Thymus (tissue), 14 donors: ENCODE measurements at places on chromosomes 4 and X.

DNA sequence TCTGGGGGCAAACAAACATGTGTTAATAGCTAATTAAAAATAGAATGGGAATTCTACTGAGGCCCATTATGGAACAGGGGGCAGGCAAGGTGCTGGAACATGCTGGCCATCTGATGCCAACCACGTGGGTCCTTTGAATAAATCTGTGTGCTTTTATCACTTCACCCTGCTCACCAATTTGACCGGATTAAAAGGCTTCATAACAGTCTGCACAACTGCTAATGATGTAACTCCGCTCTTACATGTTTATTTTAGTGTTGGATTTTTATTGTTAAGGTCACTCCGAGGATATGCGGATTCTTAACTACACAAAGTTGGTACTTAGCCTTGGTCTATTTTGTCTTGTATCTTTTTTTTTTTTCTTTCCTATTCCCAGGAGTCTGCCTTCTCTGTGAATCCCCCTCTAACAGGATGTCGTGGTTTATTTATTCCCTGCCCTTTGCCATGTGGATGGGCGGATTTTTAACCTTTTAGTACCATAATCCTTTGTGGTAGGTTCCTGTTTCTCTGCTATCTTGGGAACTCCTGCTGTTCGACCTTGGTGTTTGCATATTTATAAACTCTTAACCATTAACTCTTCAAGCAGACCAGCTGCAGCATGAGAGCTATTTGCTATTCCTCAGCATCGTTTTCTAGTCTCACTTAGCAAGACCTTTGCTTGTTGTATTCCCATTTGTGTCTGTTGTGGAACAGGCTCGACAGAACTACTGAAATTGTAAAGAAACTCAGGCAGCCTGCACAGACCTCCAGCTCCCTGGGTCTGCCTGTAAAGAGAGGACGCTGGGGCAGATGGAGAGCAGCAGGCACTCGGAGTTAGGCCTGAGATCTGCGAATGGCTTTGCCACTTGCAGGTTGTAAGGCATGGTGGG lies 38.0 kb downstream of the TRIM2 start:
- DNase-seq, result no peak

GRCh38 chr4:141132709-141133145 lies 542 bp downstream of the RNF150 start:
- peak; percentile 9 for DNase-seq

GRCh38 chr4:167623241-167623572 lies 388.9 kb upstream of the SPOCK3 start:
- no peak for DNase-seq

- DNase-seq, result no peak
These were observed 68.7 kb upstream of the ENPP6 start for GRCh38 chr4:184286358-184286757.

DNA sequence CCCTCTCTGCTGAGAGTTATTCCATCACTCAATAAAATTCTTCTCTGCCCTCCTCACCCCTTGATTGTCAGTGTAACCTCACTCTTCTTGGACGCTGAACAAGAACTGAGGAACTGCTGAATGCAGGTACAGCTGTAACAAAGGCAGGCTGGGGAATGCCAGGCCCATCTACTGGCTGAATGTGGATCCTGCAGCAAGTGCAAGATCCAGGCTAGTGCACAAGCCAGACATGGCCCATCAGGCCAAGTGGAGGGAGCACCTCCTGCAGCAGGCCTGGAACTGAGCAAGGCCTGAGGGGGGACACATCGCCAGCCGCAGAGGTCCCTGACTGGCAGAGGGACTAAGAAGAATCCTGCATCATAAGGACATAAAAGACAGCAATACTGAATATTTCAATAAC lies 411.8 kb upstream of the PCDH10 start:
- no peak for DNase-seq

GRCh38 chr4:188854436-188854835 lies 715.2 kb downstream of the TRIML1 start:
- no peak for DNase-seq

DNA sequence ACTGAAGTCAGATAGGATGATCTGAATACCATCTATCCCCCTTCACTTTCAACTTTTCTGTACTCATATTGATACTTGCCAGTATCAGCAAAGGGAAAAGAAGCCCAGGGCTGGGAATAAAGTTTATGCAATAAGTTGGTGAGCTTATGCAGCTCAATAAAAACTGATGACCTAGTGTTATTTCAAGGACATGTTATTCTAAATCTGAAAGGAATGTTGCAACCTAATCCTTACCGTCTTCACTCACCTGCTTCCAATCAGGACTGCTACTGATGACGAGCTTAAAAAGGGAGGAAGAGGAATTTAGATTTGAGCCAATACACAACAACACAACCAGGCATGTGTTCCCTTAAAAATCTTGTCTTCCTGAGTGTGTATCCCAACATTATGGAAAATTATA lies 419.9 kb downstream of the SPRY1 start:
- no peak for DNase-seq

GRCh38 chrX:22247169-22247568 lies 25.5 kb upstream of the CBLL2 start:
- no peak for DNase-seq

- no peak for DNase-seq
These were observed 105.9 kb downstream of the DDX60 start for GRCh38 chr4:168212656-168213055.

GRCh38 chrX:51155157-51155556 lies 177.5 kb upstream of the NUDT10 start:
- DNase-seq, result no peak

DNA sequence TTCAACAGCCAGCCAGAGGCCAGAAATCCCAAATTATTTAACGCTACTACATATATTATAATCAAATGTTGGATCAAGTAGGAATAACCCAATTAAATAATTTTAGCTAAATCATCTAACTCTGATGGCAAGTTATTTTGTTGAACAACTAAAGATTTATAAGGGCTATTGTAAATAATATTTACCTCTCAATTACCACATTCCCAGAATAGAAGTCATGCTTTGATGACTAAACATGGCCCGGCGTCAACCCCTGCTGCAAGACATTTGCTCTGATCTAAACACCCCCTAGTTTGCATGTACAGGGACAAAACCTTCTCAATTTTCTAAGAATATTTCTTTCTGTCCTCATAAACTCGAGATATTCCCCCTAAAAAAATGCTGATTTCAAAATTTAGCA lies 14.2 kb downstream of the VEGFC start:
- DNase-seq, result no peak

DNA sequence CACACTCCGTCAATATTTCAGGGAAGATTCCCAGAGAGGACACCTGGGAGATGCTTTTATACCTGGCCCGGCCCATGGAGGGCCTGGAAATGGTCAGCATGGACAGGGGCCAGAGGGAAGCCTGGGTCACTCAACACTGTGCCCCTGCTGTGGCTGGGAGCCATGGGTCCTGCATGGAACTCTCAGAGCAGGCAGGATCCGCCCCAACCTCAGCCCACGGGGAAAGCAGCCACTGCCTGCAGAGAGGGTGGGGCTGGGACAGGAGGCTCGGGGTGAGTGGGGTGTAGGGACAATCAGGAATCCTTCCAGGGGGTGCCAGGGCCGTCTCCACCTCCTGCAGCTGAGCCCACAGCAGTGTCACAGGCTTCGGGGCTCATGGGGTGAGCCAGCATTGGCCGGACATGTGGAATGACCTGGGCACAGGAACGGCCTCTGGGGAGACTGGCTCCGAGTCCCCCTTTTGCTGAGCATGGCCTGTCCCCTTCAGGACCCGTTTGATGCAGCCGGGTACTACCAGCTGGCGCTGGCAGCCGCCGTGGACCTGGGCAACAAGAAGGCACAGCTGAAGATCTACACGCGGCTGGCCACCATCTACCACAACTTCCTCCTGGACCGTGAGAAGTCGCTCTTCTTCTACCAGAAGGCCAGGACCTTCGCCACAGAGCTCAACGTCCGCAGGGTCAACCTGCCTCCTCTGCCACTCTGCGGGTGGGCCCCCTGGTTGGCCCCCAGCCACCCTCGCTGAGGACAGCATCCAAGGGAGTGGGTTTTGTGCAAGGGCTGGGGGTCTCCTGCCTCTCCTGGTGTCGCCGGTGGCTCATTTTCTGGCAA lies 29.1 kb upstream of the HTRA3 start:
- no peak for DNase-seq

- no peak for DNase-seq
These were observed 1722.0 kb upstream of the TENM3 start for GRCh38 chr4:180521181-180521580.

DNA sequence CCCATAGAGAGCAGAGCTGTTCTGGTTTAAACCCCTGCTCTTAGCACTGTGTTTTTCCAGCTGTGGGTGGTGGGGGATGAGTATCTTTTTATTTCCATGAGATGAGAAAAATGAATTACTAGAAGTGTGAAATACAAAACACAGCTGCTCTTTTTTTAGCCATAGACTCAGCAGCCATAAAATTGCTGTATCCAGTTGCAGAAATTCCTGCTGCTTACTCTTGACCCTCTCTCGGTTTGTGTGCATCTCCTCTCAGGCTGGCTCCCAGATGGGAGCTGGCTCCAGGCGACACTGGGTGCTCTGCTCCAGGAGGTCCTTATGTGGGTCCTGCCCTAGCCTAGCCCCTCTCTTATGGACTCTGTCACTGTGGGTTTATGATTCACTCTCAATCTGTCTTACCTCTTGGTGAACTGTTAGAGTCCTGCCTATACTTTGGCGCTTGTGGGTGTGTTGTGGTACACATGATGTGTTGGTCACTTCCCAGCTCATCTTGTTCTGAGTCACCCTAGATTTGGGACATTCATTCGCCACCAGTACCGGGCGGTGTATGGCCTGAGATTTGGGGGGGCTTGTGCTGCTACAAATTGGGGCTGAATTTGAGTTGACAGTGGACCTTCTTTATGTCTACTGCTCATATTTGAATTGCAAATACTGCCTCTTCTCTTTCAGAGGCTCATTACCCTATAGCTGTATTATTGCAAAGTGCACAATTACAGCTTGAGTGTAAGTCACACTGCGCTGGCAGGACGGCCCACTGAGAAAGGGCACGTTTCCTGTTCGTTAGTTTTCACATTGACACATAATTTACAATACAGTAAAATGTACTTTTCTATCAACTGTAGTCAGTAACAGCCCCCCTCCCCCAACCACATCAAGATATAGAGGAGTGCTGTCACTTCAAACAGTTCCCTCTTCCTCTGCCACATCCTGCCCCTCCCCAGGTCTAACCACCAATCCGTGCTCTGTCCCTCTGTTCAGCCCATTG lies 46.9 kb upstream of the MSANTD1 start:
- DNase-seq, result peak; percentile 60

- DNase-seq, result no peak
These were observed 21.1 kb downstream of the HOPX start for GRCh38 chr4:56659946-56660345.

DNA sequence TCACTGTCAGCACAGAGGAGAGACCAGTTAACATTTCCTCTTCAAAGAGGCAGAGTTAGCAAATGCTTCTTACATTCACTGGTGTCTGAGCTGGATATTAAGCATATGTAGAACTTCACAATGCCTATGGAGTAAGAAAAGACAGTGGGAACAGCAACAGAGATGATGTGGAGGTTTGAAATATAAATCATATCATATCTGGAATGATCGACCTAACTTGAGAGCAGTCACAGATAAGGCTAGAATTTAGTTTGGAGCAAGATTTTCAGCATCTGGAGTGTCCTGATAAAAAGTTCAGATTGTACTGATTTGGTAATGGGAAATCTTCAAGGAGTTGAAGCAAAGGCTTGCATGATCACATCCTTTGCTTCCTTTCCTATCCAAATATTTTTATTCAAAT lies 90.5 kb upstream of the ANKRD50 start:
- no peak for DNase-seq

DNA sequence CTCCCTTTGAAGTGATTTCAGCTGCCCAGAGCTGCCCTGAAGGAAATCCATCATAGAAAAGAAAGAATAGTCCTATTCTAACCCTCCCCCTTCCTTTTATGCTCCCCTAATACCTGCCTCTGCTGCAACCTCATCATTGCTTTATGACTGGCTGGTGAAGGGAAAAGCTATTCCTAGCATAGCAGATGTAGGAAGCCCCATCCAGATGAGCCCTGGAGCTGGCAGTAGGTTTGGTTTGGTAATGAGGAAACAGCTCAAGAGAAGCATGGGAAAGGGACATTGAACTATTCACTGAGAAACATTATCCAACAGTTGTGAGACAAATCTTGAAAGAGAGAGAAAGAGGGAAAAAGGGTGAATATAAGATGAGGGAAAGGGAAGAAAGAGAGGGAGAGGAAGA lies 29.2 kb downstream of the ARSJ start:
- no peak for DNase-seq

GRCh38 chr4:106039796-106040195 lies 144.5 kb downstream of the NPNT start:
- no peak for DNase-seq

DNA sequence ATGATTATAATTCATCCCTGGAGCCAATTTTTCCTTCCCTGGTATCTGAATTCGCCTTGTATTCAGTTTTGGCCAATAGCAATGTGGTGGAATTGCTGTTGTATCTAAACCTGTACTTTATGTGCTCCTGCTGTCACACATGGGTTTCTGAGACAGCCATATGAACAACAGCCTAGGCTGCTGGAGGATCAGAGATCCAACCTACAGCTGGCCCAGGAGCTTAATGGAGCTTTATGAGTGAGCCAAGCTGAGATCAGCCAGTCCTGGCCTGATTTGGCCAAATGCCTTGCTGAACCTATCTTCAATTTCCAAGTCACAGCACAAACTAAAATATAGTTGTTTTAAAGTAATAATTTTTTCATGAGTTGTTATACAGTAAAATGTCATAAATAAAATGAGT lies 1071.5 kb downstream of the PCDH7 start:
- DNase-seq, result no peak

GRCh38 chrX:101257448-101258258 lies 33.5 kb downstream of the TAF7L start:
- peak; percentile 11 for DNase-seq

- DNase-seq, result no peak
These were observed 578 bp downstream of the DCUN1D4 start for GRCh38 chr4:51843309-51844152.

DNA sequence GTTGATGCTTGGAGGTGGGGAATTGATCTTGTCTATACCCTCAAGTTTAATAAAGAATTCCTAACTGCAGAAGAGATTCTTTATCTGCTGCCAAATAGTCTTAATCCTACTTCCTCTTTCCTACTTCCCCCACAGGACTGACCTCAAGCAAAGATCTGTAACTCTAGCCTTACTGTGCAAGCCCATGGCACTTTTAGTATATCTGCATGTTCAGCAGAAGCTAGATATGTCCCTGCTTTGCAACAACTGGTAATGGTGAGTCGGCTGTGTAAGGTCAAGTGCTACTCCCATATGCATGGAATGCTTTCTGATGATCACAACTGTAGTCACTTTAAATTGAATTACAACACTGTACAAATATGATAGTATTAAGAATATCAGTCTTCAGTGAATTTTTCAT lies 26.3 kb upstream of the PDS5A start:
- no peak for DNase-seq
